Stimulated activated CD8-positive, alpha-beta memory T cell treated with anti-CD3 and anti-CD28 coated beads, Interleukin-7, amount 100 ng/mL, for 24 hours (primary cell): ENCODE measurements at places on chromosomes 12 and 14.

DNA sequence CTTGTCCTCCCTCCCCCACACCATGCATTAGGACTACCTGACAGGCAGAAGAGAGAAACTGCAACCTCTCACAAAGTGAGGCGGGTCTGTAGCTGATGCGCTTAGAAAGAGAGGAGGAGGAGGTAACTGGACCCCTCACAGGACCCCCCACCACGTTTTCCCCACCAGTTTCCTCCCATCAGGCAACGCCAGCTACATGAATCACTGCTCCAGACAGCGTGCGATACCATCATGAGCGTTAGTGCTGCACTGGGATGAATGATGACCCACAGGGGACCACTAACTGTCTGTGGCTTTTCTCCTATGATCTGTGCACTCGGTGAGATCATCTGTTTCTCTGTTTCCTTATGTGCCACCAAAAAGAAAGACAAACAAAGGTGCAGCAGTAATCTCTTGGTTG is 77.7 kb downstream of the KCNK10 start:
- DNase-seq = no peak

- DNase-seq = no peak
These were observed 47.9 kb downstream of the TMEM117 start for GRCh38 chr12:43883748-43884147.

DNA sequence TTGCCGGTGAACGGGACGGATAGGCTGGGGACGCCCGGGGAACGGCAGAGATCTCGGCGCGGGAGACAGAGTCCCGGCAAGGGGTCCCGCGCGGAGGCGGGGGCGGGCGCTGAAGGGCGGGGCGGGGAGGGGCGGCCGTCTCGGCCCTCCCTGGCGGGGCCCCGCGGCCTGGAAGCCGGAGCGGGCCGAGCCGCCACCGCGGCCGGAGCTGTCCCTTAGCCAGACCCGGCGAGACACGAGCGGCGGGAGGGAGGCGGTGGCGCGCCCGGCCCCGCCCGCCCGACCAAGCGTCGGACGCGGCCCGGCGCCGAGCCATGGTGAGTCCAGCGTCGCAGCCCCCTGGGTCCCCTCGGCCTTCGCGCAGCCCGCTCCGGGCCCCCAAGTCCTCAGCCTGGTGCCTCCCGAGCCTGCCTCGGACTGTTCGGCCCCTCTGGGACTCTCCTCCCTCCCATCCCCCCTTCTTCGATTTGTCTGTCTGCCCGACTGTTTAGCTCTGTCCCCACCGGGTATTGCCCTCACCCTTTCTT is at the start of gene ARHGEF40:
ARHGEF40 (plus strand) TSS at position 222 of the 527 bp plus-strand sequence; CDS start at position 315, 93 bp downstream.
- no peak for DNase-seq

GRCh38 chr12:126676434-126676833 is 1590.5 kb upstream of the TMEM132C start:
- DNase-seq = no peak

- no peak for DNase-seq
These were observed 80.4 kb upstream of the RAP1B start for GRCh38 chr12:68530299-68530698.
